Chondrocyte (in vitro differentiated cells): ENCODE measurements at places on chromosomes 16 and 17. TPM values are rescaled to one million over a fixed set of nuclear protein-coding genes. Genes with fewer than 3 reads are reported as not detected.

The RASD1 gene
- 0.31 to 0.72 TPM (median 0.42 TPM) in 3 replicates for total RNA-seq

GRCh38 chr17:38613981-38614779 lies 8.4 kb upstream of the SRCIN1 start:
- no peak for DNase-seq

DNA sequence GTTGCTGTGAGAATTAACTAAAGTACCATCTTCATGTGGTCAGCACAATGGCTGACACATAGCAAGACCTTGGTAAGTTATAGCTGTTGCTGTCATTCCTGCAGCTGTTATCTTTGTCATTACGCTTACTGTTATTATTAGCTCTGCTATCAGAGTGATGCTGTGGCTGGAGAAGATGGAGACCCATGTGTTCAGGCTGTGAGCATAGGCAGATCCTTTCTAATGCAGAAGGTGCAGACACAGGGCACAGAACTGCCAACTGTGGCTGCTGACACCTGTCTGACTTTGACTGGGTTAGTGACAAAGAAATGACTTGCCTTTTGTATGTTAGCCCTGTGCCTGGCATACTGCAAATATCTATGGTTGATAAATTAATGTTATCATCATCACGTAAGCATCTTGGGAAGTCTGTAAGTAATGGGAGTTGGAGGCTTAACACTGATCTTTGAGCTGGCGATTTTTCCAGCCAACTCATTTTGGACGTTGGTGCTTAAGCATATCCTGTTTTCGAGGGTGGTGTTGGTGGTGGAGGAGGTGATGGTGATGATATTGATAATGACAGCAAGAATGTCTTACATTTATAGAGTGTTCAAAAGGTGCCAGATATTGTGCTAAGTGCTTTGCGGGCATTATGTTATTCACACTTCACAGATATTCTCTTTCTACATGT lies 695.3 kb downstream of the WWOX start:
- no peak for DNase-seq

The TMEM220 gene
- total RNA-seq = 4.4 to 7.9 TPM (median 7.6 TPM) in 3 replicates

DNA sequence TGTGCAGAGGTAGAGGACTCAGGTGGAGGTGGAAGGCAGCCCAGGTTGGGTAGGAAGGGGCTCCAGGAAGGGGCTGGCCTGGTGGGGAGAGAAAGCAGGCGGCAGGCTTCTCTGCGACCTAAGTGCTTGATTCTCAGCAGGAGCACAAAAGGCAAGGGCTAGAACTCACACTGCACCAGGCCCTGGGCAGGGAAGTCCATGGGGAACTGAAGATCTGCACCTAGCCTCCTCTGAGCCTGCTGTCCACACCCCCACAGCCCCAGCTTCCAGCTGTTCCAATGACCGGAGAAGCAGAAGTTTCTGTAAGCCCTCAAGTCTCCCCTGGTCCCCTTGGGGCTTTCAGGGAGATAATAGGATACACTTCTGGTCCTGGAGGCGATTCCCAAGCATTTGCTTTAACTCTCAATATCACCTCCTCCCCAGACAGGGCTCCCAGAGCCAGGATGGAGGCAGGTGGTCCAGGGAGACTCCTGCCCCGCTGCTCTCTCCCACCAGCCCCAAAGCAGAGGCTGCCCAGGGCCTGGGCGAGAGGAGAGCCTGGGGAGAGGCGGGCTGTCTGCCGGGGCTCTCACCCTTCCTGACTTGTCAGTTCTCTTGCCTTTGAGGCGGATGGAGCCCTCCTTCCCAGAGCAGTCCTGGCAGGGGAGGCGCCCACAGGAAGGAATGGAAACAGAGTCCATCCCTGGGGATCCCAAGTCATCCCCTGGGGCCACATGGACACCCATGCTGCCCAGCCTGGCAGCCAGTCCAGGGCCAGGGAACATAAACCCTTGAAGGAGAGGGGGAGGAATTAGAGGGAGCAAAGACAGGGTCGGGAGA lies 126.0 kb downstream of the RBFOX3 start:
- no peak for DNase-seq

DNA sequence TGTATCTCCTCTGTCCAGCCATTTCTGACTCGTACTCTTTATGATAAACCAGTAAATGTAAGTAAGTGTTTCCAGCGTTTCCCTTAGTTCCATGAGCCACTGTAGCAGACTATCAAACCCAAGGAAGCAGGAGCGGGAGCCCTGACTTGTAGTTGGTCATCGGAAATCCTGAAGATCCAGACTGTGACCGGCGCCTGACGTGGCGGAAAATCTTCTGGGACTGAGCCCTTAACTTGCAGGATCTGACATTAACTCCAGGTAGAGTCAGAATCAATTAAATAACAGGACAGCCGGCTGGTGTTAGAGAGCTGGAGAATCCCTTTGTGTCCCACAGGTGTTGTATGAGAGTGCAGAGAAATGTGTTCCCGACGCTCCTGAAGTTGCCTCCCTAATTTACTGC lies 4.0 kb downstream of the GLOD4 start:
- no peak for DNase-seq

- no peak for DNase-seq
These were observed 85.8 kb downstream of the VMP1 start for GRCh38 chr17:59793205-59793604.

- DNase-seq = no peak
These were observed 1.1 kb downstream of the CCL4 start for GRCh38 chr17:36104701-36105181.

The NPIPB6 gene
- 1.9 to 4.6 TPM (median 3.4 TPM) in 3 replicates for total RNA-seq

DNA sequence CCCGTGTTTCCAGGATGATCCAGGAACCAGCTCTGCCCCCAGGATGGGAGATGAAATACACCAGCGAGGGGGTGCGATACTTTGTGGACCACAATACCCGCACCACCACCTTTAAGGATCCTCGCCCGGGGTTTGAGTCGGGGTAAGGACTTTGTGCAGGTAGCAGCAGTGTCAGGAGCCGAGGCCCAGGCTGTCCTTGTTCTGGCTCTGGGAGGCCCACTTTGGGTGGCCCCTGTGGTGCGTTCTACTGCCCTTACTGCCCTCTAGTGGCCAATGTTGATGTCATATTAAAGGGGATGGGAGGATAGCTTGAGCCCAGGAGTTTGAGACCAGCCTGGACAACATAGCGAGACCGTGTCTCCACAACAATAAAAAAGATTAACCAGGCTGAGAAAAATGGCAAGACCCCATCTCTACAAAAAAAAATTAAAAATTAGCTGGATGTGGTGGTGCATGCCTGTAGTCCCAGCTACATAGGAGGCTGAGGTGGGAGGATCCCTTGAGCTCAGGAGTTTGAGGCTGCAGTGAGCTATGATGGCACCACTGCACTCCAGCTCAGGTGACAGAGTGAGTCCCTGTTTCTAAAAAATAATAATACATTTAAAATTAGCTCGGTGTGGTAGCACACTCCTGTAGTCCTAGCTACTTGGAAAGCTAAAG lies 20.9 kb upstream of the CLEC18A start:
- DNase-seq = peak; percentile 68

- no peak for DNase-seq
These were observed 3.0 kb upstream of the PRSS22 start for GRCh38 chr16:2860826-2861567.

- DNase-seq = no peak
These were observed 666 bp downstream of the HGS start for GRCh38 chr17:81684442-81684911.

The EFCAB3 gene
- total RNA-seq = not detected in 3 replicates

DNA sequence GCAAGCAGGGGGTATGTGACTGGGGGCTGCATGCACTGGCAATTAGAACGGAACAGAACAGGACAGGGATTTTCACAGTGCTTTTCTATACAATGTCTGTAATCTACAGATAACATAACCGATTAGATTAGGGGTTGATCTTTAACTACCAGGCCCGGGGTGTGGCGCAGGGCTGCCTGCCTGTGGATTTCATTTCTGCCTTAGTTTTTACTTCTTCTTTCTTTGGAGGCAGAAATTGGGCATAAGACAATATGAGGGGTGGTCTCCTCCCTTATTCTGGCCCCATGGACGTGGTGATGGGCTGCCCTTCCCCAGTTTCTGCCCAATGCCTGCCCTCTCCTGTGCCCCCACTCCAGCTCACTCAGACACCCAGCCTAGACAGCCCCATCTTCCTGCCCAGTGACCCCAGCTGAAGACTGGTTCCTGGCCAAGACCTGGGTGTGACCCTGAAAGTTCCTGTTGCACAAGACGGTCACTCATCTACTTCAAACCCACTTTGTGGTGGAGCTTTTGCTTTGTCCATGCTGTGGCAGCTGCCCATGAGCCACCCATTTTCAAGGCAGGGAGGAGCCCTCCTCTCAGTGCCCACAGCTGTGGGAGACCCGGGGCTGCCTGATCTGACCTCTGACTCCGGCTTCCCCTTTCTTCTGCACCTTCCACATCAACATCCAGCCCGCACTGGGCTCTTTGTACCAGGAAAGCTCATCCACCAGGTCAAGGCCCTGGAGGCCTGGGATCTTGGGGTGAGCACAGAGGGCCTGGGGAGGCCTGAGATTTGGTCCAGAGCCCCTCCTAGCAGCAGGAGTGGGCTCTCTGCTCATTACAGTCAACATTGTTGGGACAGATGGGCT lies 18.6 kb downstream of the ALOX12B start:
- no peak for DNase-seq

DNA sequence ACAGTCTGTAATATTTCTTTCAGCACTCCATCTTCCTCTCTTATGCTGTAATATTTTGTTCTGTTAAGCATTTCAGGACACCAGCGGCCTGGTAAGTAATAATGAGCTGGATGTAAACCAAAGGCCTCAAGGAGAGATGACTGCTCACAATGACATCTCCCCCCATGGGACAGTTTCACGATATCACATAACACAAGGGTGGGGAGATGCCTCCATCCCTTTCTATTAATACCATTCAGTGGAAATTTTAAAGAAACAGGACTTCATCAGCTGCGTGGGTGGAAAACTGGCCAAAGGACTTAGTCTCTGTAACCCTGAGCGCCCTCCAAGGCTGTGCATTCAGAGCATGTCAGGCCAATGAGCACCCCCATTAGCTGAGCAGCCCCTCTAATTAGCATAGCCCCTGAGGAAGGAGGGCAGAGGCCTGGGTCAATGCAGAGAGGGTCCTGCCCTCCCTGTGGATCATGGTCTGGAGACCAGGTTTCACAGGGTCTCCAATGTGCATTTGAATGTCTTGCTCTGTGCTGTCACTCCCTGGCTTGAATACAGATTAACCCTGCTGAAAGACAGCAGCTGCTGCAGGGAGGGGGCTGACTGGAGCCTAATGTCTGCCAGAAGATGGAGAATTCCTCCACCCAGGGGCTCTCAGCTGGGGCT lies 156.4 kb downstream of the HS3ST2 start:
- no peak for DNase-seq

- DNase-seq = no peak
These were observed 425 bp downstream of the SGSH start for GRCh38 chr17:80219763-80220053.
